ENCODE measurements at places on chromosomes 5 and 9.

- no peak for DNase-seq
These were observed 111.4 kb downstream of the C9orf50 start for GRCh38 chr9:129509533-129509928.

DNA sequence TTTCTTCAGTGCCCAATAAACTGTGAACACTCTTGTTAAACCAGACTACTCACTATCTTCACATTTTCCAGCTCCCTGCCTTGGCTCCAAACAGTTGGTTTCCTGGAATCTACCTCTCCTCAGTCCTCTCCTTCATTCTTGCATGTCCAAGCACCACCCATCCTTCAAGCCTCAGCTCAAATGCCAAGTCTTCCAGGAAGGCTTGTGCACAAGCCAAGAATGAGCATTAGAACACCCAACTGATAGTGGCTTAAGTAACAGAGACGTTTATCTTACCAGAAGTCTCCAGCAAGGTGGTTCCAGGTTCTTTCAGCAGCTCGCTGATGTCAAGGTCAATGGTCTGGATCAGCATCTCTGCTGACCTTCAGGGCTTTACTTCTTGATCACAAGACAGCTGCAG lies 60.1 kb downstream of the PTPDC1 start:
- DNase-seq = no peak

DNA sequence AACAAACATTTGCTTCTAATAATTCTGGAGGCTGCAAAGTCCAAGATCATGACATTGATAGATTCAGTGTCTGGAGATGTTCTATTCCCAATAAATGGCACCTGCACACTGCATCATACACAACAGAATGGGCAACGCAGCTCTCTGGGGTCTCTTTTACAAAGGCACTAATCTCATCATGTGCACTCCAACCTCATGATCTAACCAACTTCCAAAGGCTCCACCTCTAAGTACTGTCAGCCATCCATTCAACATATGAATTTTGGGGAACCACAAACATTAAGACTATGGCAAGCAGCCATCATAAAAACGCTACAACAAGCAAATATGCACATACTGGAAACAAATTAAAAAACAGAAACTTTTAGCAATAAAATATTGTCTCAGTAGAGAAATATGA lies 121.1 kb downstream of the CYLC2 start:
- no peak for DNase-seq

DNA sequence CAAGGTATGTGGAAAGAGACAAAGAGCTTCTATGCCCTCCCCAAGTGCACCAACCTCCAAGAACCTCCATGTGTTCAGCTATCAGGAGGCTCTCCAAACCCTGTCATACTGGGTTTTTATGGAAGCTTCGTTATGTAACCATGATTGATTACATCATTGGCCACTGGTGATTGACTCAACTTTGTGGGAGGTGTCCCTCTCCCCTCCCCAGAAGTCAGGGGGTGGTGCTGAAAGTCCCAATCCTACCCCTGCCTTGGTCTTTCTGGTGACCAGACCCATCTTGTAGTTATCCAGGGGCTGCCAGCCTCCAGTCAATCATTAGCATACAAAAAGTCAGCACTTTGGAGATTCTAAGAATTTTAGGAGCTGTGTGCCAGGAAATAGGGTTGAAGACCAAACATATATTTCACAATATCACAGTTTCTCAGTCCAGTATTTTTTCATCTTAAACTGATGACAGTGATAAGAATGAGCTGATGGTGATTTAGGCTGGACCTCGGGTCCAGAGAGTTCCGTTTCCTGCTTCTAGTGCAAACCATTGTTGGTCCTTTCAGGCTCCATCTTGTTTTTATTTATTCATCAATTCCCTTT lies 27.3 kb upstream of the FANCC start:
- DNase-seq = no peak

- no peak for DNase-seq
These were observed 46.4 kb upstream of the SLCO6A1 start for GRCh38 chr5:102545175-102545574.

GRCh38 chr5:60014331-60014730 lies 120.8 kb upstream of the PDE4D start:
- DNase-seq = no peak

GRCh38 chr5:4954048-4954447 lies 186.1 kb upstream of the ADAMTS16 start:
- DNase-seq = no peak

- no peak for DNase-seq
These were observed 1.1 kb downstream of the PLPP6 start for GRCh38 chr9:4662989-4663792.

DNA sequence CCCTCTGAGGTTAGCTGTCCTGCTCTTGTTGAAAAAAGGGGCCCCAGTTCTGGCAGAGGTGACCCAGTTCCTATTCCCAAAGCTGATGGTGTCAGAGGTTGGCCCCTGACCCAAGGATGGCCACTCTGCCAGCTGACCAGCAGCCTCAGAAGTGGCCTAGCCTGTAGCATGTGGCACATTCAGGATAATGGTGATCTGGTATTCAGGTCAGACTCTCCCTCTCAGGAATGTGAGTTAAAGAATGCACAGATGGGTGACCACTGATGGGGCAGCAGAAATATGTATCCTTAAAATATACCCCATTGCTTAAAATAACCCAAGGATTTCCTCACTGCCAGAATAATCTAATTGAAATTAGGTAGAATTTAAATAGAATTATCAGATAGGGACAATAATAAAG lies 369.2 kb downstream of the SEMA5A start:
- no peak for DNase-seq

GRCh38 chr5:107296572-107296971 lies 374.2 kb downstream of the EFNA5 start:
- DNase-seq = no peak

DNA sequence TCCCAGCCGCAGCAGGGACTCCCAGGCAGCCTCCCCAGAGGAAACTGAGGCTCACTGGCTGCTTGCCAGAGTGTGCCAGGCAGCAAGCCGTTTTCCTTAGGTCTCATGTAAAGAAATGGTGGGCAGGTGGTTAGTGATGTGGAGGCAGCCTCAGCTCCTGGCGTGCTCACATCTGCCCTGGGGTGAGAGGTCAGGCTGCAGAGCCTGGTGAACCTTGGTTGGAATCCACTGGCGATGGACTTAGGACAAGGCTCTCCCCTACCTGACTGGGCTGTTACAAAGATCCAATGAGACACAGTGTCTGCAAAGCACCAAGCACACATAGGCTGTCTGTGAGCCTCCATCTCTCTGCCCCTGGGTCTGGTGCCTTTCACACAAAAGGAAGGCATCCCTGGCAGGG lies 30.9 kb downstream of the LHX6 start:
- no peak for DNase-seq

GRCh38 chr5:88722546-88723073 lies 160.4 kb downstream of the MEF2C start:
- DNase-seq = no peak

- no peak for DNase-seq
These were observed 9.0 kb downstream of the TERT start for GRCh38 chr5:1285883-1286291.

DNA sequence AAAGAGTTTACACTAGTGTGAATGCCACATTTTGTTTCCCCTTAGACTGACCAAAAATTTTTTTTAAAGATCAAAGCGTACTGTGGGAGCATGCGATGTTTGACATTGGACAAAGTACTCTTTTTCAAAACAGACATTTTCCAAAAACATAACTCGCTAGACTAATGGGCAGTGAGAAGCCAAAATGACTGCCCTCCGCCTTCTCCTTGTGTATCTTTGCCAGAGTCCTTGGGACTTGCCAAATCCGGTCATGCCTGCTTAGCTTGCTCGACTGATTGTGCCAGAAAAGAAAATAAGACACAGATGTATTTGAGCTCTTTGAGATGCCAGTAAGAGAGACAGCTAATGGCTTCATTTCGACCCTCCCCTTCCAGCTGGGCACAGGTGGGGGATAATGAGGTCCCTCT lies 157.5 kb downstream of the MAPKAP1 start:
- no peak for DNase-seq

DNA sequence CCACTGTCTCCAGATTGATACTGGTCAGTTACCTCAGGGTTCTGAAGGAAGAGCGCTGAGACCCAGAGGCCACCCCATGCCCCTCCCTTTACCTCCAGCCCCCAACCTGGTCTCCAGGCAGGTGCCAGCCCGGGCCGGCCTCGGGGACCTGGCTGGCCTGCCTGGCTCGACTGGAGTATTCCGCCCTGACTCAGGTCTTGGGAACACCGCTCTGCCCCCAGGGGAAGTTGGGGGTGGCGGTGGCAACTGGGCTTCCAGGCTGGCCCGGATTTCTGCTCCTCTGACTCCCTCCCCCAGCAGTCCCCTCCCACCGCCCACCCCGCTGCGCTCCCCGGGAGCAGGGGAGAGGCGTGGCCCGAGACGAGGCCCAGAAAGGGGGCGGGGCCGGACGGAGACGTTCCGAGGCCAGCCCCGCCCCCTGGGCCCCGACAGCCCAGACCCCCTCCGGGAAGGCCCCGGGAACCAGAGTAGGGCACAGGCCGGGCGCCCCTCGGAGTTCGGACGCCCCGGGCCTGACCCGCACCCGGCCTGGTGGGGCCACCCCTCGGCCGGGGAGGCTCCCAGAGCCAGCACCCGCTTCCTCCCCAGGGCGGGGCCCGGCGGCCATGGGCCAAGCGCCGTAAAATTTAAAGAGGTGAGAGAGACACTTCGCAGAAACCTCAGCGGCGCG lies 82.5 kb upstream of the ZBTB43 start:
- DNase-seq = peak; percentile 70

DNA sequence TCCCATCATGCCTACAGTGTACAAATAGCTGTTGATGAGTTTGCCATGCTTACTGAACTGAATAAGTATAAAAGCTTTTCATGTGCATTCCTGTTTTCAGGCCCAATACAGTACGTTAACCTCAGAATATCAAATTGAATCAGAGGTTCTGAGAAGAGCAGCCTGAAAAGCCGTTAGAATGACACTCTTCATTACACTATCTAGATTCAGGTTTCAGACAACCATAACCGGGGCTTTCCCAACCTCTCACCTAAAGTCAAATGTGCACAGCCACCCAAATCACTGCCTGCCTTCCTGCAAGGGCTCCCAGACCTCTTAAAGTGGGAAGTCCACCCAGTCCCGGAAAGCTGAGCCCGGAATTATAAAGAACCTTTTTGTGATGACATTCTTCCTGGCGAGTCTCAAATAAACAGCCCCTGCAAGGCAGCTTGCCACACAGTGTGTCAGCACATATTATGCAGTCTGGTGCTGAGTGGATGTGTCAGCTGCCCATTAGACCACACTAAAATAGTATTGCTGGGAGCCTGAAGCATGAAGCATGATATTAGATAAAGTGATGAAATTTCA lies 245.8 kb downstream of the TLE4 start:
- no peak for DNase-seq

GRCh38 chr9:99907208-99907532 lies 716 bp downstream of the STX17 start:
- no peak for DNase-seq

DNA sequence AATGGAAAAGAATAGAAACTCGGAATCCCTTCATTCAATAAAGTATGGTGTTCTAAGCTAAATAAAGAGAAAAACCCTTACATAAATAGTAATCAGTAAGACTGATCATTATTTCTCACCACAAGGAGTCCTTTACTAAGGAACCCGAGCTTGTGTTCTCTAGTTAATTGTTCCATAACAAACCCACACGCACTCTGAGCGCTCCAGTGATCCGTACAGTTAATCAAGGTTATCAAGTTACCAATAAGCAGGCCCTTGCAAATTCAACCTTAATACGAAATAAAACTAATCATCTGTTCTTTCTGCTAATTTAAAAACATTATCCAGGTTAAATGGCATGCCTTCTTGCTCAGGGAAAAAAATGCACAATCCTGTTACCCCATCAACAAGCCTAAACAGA lies 224.4 kb downstream of the FRMD3 start:
- DNase-seq = no peak

DNA sequence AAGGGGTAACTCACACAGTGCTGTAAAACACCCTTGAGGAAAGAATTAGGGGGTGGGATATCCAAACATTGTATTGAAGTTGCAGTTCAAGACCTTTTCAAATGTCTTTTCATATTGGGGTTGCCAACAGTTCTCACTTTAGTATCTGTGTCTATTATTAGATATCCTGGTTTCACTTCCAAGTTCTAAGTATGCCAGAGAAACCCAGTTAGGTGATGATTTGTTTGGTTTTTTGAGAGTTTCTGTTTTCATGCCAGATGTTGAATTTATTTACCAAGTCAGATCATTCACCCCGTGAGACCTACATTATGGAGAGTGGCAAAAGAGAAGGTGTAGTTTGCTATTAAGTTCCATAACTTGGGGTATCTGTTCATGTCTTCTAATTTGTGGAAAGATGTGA lies 64.5 kb downstream of the C9orf152 start:
- no peak for DNase-seq

- DNase-seq = no peak
These were observed 96.4 kb downstream of the PSAT1 start for GRCh38 chr9:78393340-78393739.

GRCh38 chr5:102902647-102903046 lies 147.5 kb downstream of the PAM start:
- DNase-seq = no peak

GRCh38 chr5:79508354-79508753 lies 5.6 kb downstream of the HOMER1 start:
- no peak for DNase-seq

DNA sequence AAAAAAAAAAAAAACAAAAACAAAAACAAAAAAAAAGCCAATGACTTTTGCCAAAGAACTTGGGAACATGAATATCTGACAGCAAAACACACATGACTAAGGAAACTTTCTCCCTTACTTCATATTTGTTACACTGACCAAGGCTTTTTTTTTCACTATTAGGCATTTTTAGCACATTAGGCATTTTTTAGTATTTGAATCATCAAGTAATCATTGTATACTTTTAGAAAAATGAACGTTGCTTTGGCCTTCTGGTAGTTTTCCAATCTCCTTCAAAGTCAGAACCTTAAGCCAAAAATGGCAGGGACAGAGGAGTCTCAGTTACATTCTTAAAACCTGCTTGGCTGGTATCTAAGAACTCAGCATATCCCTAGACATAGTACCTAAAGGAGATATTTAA lies 19.3 kb downstream of the NREP start:
- no peak for DNase-seq

GRCh38 chr9:102841376-102841775 lies 153.8 kb upstream of the CYLC2 start:
- DNase-seq = no peak

DNA sequence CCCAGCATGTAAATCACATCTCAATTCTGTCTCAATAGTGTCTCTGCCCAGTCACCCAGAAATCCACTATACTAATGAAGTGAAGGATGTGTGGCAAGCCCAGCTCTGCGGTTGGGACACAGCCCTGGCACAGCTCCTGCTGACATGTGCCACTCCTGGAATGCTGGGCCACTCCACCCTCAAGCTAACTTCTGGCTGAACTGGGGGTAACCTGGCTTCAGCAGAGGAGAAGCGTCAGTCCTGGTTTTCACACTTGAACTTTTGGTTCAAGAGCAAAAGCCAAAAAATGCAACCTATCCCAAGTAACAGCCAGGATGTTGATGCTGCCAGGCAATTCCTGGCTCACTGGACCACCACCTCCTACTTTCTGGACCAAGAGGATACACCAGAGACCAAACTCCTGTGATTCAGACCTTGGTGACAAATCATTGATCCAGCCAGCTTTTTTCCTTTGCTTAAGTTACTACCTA lies 86.4 kb downstream of the ARRDC3 start:
- DNase-seq = no peak

- DNase-seq = no peak
These were observed 464.7 kb downstream of the ZSWIM6 start for GRCh38 chr5:61796773-61797172.

- no peak for DNase-seq
These were observed 214.2 kb downstream of the NFIB start for GRCh38 chr9:14099737-14100136.
